Omental fat pad (tissue), 4 donors: ENCODE measurements at places on chromosomes 4 and X.
A peak's percentile ranks its signal among the peaks of the same experiment; 100 is the strongest.

GRCh38 chrX:46665232-46666152 is 91.9 kb downstream of the CHST7 start:
- DNase-seq: no peak

DNA sequence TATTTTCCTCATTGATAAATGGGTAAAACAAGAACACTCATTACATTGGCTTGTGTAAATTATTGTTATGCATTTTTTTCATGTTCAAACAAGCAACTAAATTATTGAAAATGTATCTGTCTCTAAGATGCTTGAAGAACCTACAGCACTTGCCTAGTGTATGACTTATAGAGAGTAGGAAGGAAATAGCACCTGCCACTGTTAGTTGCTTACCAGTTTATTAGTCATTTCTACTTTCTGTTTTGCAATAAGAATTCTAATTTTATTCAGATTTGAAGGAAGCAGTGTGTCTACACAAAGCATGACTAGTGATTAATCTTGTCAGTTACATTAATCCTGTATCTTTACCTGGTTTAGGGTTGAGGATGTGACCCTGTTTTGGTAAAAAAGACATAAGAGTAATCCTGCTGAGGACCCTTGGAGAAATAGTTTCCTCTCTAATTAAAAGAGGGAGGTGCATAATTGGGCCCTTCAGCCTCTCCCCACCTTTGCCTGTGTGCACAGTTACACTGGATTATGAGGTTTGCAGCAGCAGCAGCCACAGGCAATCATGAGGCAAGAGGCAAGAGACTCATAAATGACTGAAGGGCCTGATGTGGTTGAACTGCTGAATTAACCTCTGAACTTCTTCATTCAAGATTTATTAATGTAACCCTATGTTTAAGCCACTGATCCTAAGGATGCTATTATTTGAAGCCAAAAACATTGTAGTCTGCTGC is 1202.1 kb downstream of the ADGRL3 start:
- DNase-seq: no peak

- no peak for DNase-seq
Measured at GRCh38 chr4:72566464-72566972, 2.5 kb downstream of the ADAMTS3 start.

DNA sequence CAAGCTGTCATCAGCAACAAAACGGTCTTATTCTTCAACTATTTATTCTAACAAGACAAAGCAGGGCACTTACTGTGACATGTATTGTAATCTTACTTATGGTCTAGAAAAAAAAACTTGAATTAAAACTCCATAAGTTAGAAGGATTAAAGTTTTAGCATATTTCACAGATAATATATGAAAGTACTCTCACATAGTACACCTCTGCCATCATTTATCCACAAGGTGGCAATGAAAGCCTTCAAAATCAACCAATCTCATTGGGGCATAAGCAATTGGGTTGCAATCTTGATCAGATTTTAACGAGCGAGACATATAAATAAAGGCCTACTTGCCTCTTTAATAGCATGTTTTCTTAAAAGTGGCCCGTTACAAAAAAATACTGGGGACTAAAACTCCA is 1382.9 kb downstream of the FAM133A start:
- DNase-seq: no peak

DNA sequence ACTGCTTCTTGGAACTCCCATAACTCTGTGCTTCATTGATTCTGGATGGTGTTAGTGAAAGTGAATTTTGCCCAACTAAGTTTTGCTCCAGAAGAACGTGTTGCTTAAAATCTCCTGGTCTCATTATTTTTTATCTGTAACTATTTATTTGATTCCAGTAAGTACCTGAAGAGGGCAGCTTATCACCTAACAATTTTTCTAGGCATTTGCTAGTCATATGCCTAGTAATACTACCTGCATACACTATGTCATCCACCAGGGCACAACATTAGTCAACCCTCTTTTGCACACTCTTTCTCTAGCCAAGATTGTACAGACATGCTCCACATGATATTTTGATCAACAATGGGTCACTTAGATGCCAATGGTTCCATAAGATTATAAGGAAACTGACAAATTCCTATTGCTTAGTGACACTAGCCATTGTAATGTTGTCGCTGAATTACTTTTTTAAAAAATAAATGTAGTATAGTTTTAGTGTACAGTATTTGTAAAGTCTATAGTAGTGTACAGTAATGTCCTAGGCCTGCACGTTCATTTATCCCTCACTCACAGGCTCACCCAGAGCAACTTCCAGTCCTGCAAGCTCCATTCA is 499.9 kb upstream of the AADAT start:
- DNase-seq: no peak

GRCh38 chrX:110432091-110432905 is 73.7 kb downstream of the RTL9 start:
- no peak for DNase-seq

DNA sequence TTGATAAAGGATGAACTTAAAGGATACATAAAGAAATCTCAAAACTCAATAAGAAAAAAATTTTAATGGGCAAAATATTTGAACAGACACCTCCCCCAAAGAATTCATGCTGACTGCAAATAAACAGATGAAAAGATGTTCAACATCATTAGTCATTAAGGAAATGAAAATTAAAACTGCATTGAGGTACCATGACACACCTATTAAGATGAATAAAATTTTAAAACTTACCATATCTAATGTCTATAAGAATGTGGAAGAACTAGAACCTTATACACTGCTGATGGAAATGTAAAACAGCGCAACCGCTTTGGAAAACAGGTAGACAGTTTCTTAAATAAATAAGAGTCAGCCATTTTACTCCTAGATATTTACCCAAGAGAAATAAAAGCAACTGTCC is 266.8 kb upstream of the TET2 start:
- no peak for DNase-seq

DNA sequence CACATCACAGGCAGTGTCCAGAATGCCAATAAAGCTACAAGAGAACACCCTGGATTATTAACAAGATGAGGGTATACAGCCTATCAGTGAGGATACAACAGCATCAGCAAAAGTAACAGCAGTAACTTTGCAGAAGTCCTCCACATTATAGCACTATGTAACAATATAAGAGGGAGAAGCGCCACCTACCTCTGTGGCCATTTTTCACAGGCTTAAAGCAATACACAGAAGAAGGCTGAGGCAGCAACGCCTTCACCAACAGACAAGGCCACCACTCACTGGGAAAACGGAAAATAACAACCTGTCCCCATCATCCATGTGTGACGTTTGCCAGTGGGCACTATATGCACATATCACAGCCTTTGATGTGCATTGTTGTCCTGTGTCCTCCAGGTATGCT is 12.5 kb downstream of the RTL8B start:
- DNase-seq: no peak

DNA sequence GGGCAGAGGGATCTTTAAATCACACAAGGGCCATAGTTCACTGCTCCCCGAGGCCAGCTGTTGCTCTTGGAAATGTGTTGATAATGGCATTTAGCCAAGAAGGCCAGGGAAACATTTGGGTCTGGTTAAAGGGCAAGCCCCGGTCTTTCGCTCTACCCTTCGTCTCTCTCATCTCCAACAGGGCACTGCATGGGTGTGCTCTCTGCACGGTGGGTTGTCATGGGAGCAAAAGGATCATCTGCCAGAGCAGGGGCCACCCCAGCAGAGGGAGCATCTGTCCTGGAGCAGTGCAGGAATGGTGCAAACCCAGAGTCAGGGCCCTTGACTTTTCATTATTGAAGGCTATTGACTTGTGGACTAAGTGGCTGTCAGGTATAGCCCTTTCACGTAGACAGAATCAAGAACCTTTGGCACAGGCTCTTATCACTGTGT is 22.7 kb upstream of the PGRMC2 start:
- DNase-seq: no peak

- no peak for DNase-seq
Measured at GRCh38 chr4:108829966-108830492, 67.2 kb upstream of the ETNPPL start.

DNA sequence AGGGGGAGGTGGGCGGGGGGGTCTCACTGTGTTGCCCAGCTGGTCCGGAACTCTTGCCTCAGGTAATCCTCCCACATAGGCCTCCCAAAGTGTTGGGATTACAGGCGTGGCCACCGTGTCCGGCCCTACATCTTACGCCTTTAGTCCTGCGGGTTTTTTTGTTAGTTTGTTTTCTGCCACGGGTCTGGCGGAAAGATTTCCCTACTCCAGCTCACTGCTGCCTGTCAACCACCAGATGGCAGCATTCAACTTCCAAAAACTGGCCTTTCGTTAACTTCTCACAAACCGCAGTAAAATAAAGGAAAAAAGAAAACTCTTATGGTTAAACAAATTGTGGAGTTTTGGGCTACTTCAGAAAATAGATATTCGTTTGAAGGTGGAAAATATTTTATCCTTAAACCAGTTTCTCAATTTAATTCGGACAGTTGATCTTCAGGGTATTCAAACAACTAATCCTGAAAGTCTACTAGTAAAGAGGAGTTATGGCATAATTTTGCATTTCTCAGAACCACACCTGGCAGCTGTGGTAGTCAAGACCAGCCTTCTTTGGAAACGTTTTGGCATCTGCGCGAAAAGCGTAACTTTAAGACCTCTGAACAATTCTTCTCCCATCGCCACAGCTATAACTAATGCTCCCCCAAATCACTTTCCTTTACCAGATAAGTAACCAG is 41.1 kb downstream of the LUZP4 start:
- DNase-seq: no peak

DNA sequence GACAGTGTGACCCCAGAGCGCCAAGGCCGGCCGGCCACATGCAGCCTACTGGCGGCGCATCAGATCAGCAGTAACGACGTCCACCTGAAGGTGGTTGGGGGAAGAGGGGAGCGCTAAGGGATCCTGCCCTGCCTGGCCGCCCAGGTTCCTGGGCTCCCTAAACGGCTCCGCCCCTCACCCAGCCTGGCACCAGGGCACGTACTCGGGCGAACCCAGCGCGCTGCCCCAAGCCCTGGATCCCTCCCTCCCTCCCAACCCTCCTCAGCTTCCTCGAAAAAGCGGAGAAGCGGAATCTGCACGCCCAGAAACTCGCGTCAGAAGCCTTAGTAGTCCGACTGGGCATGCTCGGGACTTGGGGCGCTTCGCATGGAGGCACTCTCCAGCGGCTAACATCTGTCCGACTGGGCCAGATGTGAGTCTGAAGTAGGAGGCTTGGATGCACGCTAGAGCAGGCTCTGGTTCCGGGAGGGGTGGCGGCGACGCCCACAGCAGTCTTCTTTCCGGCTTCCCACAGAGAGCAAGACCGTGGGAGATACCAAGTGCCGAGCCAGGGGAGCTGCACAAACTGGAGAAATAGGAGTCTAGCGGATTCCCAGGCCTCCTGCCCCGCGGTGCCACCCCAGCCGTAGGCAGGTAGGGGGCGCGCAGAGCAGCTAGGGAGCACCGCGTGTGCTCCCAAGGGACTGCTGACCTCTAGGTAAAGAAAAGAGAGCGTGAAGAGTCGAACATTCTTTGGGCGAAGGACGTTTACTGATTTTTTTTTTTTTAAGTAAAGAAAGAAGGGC is 114.3 kb upstream of the TEX13C start:
- no peak for DNase-seq

- DNase-seq: no peak
Measured at GRCh38 chrX:139091066-139091465, 379.5 kb upstream of the FGF13 start.

- DNase-seq: no peak
Measured at GRCh38 chr4:55291227-55291640, 54.8 kb upstream of the SRD5A3 start.

GRCh38 chr4:87527431-87528220 is 1.6 kb downstream of the SPARCL1 start:
- DNase-seq: no peak

DNA sequence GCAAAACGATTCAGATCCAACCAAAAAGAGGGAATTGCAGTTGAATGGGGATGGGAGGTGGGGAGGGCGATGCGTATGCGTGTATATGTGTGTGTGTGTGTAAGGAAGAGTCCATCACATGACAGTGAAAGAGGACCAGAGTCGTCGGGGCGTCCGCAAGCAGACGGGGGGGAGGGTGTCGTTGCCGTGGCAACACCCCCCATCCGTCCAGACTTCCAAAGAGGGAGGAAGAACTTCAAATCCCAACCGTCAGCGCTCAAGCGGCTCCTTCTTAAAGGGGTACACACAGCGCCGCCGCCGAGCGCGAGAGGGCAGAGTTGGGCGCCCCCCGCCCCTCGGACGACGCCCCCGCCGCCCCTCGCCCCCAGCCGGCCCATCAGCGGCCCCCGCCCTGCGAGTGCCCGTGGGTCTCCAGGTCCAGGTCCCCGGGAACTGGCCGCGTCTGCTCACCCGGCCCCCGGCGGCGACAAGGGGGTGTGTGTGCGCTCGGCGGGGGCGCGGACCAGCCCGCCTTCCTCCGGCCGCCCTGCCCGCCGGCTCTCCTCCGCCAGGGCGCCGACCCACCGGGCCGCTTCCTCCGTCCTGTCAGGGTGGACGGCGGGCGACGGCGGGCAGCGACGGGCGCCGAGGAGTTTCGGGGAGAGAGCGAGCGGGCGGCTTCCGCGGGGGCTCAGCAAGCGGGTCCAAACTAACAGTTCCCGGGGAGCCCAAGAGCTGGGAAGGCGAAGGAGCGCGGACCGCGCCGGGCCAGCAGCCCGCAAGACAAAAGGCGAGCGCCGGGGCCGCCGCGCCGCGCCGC is 685 bp downstream of the LCORL start:
- peak; percentile 32 for DNase-seq

GRCh38 chrX:25013632-25014365 is 2.0 kb downstream of the ARX start:
- DNase-seq: no peak

- no peak for DNase-seq
Measured at GRCh38 chr4:142516686-142517526, 329.2 kb downstream of the INPP4B start.

GRCh38 chr4:153071958-153072598 is 132.2 kb upstream of the TRIM2 start:
- no peak for DNase-seq

GRCh38 chr4:183716302-183716701 is 57.2 kb downstream of the TRAPPC11 start:
- no peak for DNase-seq

- no peak for DNase-seq
Measured at GRCh38 chr4:55143858-55144257, 18.5 kb upstream of the KDR start.

DNA sequence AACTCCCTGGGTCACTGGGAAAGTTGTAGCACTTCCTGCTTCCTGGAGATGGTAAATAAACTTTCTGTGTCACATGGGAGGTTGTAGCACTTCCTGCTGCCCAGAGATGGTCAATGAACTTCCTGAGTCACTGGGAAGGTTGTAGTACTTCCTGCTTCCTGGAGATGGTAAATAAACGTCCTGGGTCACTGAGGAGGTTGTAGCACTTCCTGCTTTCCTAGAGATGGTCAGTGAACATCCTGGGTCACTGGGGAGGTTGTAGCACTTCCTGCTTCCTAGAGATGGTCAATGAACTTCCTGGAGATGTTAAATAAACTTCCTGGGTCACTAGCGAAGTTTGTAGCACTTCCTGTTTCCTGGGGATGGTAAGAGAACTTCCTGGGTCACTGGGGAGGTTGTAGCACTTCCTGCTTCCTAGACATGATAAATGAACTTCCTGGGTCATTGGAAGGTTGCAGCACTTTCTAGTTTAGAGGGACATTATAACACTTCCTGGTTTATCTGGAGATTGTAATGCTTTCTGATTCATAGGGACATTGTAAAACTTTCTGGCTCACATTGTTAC is 62.3 kb upstream of the CD99 start:
- DNase-seq: no peak

- DNase-seq: no peak
Measured at GRCh38 chrX:134949271-134949670, 41.5 kb upstream of the SMIM10 start.
